ENCODE measurements at places on chromosomes 6 and 20.
A peak's percentile ranks its signal among the peaks of the same experiment; 100 is the strongest.

DNA sequence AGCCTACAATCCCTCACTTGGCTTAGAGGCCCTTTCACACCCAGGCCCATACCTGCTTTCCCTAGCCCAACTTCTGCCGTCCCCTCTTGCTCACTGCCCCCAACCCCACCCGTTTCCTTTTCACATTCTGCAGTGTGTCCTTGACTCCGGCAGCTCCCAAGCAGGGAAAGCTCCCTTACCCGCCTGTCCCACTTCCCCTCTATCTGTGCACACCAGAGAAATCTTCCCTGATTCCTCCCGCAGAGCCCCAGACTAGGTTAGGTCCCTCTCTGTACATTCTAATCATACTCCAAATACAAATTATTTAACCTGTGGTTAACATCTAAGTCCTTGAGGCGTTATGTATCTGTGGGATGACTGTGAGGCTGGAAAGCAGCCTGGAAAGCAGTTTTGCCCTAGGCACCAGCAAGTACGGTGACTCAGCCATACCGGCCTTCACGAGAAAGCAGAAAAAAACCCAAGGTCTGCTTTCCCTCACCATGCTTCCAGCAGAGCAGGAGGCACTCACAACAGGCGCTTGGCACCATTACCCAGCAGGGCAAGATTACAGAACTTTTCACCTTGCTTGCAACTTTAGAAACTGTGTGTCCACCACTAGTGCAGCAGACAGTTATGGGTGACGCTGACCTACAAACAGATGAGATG, 22.3 kb downstream of the ELOVL5 start:
- peak; percentile 97 for DNase-seq

DNA sequence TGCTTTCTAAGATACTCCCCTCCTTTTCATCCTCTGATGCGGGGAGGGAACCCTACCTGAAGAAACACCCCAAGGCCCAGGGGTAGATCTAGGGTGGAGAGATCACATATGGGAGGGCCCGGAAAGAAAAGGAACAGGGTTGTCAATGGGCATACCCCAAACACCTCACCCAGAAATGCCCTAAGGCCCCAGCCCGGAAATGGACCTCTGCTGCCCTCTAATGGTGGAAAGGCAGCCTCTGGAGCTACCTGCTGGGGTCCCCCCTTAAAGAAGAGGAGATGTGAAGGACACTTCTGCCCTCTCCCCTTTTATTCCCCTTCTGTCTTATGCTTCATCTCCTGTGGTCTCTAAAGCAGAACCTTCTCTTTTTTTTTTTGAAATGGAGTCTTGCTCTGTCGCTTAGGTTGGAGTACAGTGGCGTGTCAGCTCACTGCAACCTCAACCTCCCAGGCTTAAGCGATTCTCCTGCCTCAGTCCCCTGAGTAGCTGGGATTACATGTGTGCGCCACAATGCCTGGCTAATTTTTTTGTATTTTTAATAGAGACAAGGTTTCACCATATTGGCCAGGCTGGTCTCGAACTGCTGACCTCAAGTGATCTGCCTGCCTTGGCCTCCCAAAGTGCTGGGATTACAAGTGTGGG, 458 bp upstream of the ARMC12 start:
- DNase-seq, result no peak

DNA sequence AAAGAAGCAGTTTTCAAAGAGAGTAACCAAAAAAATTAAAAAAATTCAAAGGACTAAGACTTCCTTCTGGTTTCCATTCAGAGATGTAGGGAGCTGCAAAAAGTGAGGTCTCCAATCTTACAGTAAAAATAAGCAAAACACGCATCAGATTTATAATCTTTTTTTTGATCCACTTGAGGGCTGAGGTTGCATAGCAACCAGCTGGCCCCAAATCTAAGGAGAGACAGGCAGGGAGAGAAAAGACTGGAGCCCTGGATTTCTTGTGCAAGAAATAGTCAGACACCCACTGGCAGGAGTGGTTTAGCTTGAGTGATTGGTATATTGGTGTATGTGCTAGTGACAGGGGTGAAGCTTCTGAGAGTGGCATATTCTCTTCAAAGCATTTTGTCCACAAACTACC, 135.9 kb upstream of the FUT9 start:
- DNase-seq, result no peak

DNA sequence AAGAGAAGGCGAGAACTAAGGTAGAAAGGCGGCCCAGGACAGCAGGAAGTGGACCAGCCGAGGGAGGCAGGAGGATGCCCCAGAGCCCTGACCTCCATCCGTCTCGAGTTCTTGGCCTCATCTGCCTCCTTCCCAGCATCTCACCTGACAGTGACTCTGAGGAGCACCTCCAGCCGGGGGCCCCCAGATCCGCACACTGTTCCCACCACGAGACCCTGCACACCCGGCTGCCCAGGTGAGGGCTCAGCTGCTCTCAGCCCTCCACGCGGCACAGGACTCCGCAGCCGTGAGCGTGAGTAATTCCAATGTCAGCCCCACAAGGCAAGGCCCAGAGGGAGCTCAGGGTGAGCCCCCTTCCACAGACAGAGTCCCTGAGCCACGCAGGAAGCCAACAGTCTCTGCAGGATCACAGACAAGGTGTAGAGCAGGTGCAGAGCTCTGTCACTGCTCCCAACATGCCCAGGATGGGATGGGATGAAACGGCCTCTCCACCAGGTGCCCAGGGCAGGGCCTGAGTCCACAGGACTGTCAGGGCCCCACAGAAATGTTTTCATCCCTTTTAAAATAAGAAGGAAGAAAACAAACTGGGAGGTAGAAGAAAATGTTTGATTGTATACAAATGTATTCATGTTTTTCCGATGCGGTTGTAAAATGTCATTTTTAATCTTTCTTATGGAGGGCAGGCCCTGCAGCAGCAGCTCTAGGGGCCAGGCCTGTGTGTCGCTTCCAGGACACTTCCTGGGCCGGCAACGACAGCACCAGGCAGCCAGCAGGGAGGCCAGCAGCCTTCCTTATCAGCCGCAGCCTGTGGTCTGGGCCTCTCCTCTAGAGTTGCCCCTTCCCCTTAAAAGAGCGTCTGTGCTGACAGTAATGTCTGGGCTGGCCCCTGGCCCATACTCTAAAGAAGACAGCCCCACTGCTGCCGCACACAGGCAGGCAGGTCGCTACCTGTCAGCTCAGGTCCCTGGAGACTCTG, 66.9 kb downstream of the DLL1 start:
- DNase-seq, result no peak

DNA sequence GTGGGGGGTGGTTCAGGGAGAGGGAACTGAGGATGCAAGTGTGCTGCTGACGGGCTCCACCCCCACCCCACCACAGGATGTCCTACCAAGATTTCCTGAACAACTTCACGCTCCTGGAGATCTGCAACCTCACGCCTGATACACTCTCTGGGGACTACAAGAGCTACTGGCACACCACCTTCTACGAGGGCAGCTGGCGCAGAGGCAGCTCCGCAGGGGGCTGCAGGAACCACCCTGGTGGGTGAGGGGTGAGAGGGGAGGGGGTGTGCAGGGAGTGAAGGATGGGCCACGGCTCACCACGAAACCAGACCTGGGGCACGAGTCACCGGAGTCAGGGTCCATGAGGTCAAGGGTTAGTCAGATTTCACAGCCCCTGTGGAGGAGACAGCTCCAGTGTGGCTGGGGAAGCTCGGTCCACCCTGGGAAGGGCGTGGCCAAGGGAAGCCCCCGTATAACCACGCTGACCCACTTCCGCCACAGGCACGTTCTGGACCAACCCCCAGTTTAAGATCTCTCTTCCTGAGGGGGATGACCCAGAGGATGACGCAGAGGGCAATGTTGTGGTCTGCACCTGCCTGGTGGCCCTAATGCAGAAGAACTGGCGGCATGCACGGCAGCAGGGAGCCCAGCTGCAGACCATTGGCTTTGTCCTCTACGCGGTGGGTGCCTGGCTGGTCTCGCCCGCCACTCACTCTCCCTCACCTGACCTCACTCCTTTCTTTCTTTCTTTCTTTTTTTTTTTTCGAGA, 18.3 kb downstream of the CAPN11 start:
- no peak for DNase-seq

GRCh38 chr6:150830439-150831165, 34.9 kb upstream of the MTHFD1L start:
- DNase-seq, result peak; percentile 37

- DNase-seq, result no peak
These were observed 427.2 kb downstream of the C6orf118 start for GRCh38 chr6:164882236-164882635.

GRCh38 chr6:137866200-137866913, 702 bp upstream of the TNFAIP3 start:
- no peak for DNase-seq

DNA sequence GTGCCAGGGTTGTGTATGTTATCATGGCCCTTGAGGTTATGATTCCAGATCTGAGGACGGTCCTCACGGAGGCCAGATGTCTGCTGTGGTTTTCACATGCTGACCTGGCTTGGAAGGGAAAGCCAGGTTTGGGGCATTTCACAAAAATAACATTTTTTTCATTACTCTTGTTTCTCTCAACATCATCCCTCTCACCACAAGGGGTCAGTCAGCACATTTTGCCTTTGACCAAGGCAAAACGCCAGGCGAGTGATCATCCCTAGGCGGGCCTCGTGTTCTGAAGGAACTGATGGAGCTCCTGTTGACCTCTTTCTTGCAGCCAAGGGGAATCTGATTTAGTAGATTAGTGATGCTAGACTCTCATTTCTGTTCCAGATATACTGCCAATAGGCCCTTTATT, 133.5 kb downstream of the TBC1D7 start:
- peak; percentile 4 for DNase-seq

DNA sequence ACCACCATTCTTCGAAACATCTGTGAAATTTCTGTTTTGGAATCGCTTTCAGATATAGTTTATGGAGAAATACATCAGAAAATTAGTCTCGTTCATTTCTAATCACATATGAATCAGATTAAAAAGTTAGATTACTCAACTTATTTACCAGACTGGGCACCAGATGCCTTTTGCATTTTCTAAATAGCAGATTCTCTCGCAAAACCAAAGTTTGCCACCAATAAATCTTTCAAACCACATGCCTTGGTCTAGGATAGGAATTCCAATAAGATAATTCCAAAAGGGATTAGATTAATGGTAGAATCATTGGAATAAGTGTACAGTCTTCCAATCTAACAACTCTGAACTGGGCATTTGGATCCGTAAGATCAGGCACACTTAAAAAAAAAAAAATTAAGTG, 160.4 kb upstream of the TAB2 start:
- no peak for DNase-seq

- no peak for DNase-seq
These were observed 97.5 kb downstream of the SOBP start for GRCh38 chr6:107587451-107587850.

DNA sequence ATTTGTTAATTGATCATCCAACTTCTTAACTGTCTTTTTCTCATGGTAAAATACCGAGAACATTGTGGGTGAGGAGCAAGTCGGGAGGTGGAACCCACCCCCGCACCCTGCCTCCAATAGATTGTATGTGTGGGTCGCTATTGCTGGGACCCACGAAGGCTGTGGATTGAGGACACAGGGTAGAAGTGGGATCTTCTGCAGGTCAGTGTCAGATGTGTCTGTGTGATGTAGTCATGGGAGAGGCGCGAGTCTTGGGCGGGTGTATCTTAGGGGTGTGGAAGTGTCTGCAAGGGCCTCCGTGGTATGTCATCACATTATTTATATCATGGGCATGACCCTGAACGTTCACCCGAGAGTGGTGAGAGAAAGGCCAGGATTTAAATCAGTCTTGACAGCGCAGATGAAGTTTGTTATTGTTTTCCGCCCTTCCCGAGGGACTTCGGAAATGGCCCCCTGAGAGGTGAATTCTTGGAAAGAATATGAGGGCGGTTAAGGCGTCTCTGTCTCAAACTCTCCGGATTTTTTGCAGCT, 472 bp upstream of the PAQR8 start:
- no peak for DNase-seq

DNA sequence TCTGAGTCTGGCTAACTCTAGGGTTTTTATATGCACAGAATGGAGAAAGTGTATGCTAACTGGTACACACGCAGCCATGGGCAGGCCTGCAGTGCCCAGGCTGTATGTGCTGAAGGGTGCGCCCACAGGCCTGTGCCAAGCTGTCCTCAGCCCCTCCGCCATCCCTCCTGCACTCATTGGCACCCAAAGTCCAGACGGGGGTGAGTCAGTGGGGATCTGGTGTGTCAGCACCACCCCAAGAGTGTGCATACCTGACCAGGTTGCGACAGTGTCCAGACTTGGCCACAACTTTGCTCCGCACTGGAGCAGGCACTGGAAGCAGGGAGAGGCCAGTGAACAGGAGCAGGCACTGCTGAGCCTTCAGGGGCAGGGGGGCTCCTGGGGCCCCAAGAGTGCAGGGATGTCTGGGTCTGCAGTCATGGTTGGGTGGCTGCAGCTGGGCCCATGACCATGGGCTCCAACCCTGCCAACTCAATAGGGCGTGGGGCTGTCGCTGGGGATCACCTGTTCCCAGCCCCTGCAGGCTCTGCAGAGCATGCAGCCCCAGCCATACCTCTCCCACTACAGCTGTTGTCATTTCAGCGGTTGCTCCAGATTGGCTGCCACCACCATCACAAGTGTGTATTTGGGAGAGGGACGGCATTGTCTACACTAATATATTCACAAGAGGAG, 717.8 kb downstream of the EPHA7 start:
- no peak for DNase-seq

GRCh38 chr20:19860737-19861136, 102.7 kb downstream of the RIN2 start:
- DNase-seq, result no peak

- peak; percentile 17 for DNase-seq
These were observed 220.1 kb downstream of the HACE1 start for GRCh38 chr6:104639668-104640067.

GRCh38 chr20:63124782-63125580, 91.0 kb downstream of the YTHDF1 start:
- DNase-seq, result no peak

DNA sequence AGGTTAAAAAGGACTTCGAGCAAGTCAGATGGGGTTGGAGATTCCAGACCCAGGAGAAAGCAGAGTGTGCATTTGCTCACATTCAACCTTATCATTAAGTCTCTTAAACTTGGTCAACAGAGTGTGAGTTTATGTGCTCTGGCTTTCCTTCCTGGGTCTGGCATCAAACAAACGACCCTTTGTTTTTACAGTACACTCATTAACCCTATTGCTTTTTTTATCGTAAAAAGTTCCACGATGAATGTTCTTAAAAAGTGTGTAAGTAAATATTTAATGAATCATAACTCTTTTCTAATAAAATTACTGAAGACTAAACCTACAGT, 2.5 kb downstream of the FYN start:
- DNase-seq, result no peak
